Gastroesophageal sphincter (tissue), 4 donors: ENCODE measurements at places on chromosomes 7 and 10.

DNA sequence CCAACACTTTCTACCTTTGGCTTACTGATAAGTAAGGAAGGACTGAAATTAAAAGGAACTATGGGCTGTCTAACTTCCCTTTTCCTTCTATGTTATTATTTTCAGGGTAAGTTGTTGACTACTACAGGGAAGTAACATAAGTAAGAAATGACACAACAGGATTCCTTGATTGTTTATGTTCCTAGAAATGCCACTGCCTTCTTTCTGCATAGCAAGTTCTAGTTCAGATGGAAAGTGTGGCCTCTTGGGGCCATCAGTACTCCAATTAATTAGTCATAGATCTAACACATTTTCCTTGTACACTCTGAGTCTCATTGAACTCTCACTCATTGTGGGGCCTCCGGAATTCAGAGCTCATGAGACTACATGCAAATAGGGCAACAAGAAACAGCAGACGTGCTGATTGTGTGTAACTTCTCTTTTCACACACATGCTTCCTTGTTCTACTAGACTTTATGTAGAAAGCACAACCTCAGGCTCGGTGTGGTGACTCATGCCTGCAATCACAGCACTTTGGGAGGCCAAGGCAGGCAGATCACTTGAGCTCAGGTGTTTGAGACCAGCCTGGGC is 35.3 kb upstream of the HIBADH start:
- ATAC-seq, result no peak

DNA sequence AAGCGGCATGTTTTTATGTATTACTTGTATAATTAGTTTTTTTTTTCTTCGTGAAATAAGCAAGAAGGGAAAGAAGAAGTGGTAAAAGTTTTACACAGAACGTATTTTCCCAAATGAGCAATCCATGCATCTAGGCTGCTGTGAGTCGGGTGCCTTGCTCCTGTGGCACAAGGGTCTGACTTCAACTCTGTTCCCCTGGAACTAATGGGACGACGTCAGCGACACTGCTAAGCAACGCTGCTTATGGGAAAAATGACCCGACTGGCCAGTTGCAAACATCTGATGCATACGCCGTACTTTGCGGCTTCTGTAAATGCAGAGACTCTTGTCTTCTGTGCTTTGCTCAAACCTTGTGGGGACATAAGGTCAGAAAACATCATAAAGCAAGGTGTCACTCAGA is 66.3 kb downstream of the MPP7 start:
- no peak for ATAC-seq

DNA sequence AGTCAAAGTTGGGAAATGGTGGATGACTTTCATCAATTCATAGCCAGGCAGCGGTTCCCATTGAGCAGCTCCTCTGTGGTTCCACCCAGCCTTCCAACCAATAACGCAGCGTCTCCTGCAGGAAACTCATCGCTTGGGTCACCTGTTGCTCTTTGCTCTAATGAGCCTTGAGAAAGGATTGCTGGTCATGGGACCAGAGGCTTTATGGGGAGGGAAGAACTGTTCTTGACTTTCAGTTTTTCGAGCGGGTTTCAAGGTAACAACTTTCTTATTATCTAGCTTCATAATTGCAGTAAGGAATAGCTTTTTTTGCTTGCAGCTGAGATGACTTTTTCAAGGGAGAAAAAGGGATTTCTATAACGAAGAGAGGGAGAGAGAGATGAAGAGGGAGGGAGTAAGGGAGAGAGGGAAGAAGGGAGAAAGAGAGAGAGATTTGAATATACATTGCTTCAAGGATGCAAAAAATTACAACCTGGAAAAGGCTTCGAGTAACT is 405 bp upstream of the ENTPD1 start:
- ATAC-seq, result peak; percentile 92

- ATAC-seq, result peak; percentile 26
These were observed 33.3 kb downstream of the ITPRIP start for GRCh38 chr10:104304927-104305326.

DNA sequence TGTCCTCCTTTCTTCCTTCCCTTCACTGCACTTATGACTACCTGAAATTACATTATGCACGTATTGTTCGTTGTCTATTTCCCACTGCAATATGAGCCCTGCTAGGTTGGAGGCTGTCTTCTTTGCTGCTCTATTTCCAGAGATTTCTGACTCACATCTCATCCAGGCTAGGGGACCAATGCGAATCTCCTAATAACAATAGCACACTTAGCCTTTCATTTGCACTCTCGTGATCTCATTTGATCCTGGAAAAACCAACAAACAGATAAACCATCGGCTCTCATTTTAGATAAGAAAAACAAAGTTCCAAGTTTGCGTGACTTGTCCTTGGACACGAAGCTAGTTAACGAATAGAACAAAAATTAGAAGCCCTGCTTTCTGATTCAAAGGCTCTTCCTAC is 1.4 kb downstream of the ZNF438 start:
- ATAC-seq, result no peak

DNA sequence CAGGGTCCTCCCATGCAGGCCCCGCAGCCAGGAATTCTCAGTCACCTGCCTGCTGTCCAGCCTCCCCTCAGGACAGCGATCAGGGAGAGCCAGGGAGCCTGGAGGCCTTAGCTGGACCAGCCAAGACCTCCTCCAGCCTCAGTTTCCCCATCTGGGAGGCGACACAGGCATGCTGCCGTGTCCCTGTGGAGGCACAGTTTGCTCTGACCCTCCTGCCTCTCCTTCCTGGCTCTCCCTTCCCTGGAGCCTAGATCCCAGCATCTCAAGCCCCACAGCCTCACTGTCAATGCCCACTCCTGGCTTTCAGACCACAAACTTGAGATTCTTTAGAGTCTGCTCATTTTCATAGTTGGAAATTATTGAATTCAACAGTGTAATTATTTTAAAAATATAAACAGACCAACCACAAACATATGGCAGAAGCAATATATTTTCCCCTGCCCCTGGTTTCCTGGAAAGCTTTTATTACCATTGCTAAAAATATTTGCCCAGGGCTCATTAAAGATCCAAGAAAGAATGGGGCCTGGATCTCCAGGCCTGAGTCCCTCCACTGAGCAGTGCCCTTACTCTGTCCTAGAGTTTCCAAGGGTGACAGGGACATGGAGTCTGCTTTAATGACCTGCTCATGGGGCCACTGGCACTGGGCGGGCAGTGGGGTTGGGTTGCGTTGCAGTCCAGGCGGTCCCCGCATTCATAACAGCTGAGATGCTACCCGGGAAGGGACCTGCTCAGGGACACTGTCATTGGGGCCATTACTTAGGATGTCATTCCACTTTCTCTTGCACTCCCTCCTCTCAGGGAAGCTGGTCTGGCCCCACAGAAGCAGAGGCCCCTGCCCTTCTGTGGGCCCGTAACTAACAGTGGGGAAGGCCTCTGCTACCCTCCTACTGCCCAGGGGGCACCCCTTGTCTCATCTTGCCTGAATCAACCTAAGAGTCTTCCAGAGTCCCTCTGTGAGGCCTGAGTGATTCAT is 81.6 kb upstream of the CHST15 start:
- ATAC-seq, result no peak

- ATAC-seq, result no peak
These were observed 63.6 kb upstream of the RAB18 start for GRCh38 chr10:27440478-27440877.

DNA sequence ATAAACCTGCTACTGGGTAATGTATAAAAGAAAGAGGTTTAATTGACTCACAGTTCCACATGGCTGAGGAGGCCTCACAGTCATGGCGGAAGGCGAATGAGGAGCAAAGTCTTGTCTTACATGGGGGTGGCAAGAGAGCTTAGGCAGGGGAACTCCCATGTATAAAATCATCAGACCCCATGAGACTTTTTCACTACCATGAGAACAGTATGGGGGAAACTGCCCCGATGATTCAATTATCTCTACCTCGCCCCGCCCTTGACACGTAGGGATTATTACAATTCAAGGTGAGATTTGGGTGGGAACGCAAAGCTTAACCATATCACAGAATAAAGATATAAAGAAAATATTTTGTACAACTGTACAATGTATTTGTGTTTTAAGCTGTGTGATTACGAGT is 39.4 kb upstream of the PLCE1 start:
- no peak for ATAC-seq

DNA sequence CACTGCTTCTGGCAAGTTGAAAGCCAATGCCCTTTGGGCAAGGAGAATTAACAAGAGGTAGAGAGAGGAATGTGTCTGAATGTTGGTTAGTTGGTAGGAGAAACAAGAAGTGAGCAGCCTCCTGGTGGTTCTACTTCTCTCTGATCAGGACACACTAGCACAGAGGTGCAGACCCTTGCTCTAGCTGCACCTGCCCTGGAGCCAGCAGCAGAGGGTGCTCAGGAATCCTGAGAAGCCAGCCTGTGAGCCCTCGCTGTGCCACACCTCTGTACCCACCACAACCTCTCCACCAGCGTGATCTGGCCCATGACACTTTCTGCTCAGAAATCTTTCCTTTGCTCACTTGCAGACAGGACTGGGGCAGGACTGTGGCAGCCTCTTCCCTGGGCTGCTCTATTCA is 364.7 kb downstream of the RPS24 start:
- no peak for ATAC-seq

GRCh38 chr10:115941361-115941771 is 331.6 kb downstream of the GFRA1 start:
- ATAC-seq, result no peak

DNA sequence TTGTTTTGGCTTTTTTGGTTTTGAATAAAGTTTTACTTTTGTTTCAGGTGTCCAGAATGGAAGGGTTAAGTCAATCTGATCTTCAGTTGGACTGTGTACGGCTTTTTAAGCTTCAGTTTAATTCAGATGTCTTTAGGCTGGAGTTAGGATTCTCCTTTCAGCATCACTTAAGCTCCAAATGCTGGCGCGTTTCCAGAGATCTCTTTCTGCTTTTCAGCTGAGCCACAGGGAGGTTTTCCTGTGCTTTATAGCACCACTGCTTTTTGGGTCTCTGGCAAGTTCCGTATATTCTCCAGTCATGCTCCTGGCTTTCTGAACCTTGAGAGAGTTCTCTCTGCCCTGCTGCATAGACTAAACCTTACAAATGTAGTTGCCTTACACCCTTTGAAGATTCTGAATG is 60.0 kb downstream of the VTI1A start:
- ATAC-seq, result no peak

GRCh38 chr10:78194539-78195402 is 161.1 kb downstream of the RPS24 start:
- ATAC-seq, result no peak

GRCh38 chr10:89327803-89328441 is at the start of gene IFIT3:
TSS of gene IFIT3 (plus strand) at chr10:89327997. CDS start at chr10:89328074, 77 bp downstream.
- ATAC-seq, result peak; percentile 92

DNA sequence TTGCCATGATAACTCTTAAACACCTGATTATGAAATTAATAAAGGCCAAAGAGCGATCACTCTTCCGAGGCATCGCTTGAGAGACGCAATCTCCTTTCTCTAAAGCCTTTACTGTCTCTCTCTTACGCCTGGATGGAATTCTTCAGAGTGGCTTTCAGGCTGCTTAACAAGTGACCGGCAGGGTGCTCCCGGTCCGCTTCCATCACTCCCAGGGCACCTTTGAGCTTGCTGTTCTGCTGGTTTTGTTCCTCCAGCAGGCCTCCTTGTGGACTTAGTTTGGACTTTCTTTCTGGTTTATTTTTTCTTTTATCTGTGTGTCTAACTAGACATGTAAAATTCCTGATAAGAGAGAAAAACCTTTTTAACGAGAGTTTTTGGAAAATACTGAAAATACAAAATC is 60.9 kb downstream of the MRPL32 start:
- no peak for ATAC-seq

- ATAC-seq, result no peak
These were observed 202.9 kb downstream of the PTEN start for GRCh38 chr10:88066319-88066718.

DNA sequence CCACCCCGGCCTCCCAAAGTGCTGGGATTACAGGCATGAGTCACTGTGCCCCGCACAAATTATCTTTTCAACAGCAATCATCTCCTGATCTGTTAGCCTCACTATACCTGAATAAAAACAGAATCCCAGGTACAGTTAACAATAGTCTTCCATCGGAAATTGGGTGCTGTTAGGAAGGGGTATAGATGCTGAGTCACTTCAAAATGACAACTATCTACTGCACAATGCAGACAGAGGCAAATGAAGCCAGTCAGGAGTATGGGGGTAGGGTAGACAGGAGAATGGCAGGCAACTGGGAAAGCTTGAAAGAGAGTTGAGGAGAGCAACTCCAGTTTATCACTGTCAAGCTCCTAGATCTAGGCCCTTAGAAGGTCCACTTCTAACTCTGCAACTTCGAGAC is 40.3 kb downstream of the LBX1 start:
- no peak for ATAC-seq

DNA sequence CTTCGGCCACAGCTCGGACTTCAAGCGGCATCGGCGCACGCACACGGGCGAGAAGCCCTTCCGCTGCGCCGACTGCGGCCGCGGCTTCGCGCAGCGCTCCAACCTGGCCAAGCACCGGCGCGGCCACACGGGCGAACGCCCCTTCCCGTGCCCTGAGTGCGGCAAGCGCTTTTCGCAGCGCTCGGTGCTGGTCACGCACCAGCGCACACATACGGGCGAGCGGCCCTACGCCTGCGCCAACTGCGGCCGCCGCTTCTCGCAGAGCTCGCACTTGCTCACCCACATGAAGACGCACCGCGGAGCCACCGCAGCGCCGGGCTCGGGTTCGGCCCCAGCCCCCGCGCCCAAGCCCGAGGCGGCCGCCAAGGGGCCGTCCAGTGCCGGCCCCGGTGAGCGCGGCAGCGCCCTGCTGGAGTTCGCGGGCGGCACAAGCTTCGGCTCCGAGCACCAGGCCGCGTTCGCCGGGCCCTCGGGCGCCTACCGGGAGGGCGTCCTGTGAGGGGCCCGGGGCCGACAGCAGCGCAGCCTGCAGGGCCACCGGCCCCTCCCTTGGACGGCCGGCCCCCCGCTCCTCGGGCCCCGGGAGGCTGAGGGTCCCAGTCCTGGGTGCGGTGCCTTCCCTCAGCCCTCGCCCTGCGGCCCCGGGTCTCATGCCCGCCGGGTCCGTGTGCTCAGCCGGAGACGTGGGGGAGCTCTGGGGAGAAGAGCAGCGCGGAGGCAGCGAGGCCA is 17.2 kb downstream of the ZNF316 start:
- ATAC-seq, result no peak

DNA sequence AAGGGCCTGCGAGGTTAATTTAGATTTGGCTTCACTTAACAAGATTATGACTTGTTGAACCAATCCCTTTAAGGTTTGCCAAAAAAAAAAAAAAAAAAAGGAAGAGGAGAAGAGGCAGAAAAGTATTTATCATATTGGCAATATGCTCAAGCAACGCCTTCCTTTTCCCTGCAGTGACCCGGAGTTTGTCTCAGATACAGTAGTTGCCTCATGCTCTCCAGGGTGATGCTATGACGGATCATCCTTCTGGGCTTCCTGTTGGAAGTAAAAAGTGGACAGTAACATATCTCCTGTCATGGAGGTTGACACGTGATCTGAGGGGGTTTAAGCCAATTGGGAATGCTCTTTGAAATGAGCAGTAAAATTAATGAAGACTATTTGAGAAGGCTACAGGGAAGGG is 117.3 kb downstream of the BMPER start:
- no peak for ATAC-seq

DNA sequence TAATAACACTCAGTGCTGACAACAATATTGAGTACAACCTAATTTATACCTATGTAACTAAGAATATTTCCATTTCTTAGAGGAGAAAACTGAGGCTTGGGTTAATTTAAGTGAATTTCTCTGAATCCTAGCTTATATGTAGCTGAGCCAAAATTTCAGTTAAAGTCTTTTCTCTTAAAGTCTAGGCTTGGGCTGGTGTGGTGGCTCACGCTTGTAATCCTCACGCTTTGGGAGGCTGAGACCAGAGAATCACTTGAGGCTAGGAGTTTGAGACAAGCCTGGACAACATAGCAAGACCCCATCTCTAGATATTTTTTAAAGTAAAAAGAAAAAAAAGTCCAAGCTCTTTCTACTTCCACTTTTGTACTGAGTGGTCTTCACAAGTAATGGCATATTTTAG is 92.1 kb downstream of the CUL1 start:
- ATAC-seq, result no peak
